Epithelial cell of alveolus of lung (primary cell): ENCODE measurements at places on chromosomes 7 and 10. TPM values are rescaled to one million over a fixed set of nuclear protein-coding genes. Genes with fewer than 3 reads are reported as not detected.

The PRPS1L1 gene
- not detected in 2 replicates for total RNA-seq

The CPA1 gene
- not detected in 2 replicates for total RNA-seq

The PLAC9 gene
- total RNA-seq = 13.4 and 14.5 TPM in 2 replicates

The CD36 gene
- total RNA-seq = 1.0 and 10.8 TPM in 2 replicates
